ENCODE measurements at places on chromosomes 5 and 9.
A peak's percentile ranks its signal among the peaks of the same experiment; 100 is the strongest.

GRCh38 chr5:1192971-1193590 lies 8.3 kb upstream of the SLC6A19 start:
- DNase-seq = no peak

GRCh38 chr9:106982636-106983035 lies 119.7 kb downstream of the ZNF462 start:
- DNase-seq = no peak

DNA sequence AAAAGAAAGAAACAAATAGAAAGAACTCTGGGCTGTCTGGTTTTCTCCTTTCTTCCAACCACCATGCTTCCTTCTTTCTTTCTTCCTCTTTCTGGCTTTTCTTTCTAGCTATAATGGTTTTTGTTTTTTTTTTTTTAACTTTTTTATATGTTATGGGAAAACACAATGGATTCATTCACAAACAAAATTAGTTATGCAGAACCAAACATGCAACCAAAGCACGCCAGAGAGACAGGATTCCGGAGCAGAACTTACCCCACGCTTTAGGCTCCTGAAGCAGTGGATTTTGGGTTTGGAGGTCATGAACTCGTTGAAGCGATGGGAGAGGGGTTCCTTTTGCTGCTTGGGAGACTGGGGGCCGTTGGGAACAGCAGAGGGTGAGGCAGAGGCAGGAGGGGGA lies 88.3 kb downstream of the USP20 start:
- DNase-seq = no peak

DNA sequence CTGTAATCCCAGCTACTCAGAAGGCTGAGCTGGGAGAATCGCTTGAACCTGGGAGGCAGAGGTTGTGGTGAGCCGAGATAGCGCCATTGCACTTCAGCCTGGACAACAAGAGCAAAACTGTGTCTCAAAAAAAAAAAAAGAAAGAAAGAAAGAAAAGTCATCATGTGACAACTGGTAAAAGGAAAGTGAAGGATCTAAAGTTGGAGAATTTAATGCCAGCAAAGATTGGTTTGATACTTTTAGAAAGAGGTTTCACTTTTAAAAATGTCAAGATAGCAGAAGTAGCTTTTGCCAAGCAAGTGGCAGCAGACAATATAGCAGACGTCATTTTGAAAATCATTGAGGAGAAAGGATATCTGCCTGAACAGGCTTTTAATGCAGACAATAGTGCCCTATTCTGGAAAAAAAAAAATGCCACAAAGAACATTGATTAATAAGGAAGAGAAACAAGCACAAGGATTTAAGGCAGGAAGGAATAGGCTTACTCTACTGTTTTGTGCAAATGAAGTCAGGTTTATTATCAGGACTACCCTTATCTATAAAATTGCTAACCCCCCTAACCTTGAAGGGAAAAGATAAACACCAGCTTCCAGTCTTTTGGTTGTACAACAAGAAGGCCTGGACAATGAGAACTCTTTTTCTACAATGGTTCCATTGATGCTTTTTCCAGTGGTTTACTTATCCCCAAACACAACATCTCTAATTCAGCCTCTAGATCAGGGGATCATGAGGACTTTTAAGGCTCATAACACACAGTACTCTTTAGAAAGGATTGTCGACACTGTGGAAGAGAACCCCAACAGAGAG lies 12.0 kb downstream of the PKD2L2 start:
- no peak for DNase-seq

DNA sequence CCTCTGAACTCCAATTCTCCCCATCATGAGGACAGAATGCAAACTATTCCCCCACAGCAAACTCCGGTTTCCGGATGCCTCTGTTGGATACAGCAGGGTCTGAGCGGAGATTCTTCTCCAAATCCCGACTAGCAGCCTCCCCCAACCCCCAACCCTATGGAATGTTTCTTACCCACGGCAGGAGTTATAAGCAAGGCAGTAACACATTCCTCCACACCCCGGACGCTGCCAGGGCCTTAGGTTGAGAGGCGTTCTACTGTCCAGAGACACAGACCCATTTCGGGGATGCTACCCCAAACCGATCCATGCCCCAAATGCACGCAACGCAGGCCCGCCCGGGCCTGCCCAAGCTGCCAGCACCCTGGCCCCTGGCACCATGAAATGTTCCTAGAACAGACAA lies 85.6 kb upstream of the LMX1B start:
- no peak for DNase-seq

GRCh38 chr5:114434396-114435219 lies 72.7 kb downstream of the KCNN2 start:
- no peak for DNase-seq

GRCh38 chr9:95623640-95624039 lies 106.9 kb upstream of the PTCH1 start:
- no peak for DNase-seq

GRCh38 chr5:52808316-52808901 lies 20.7 kb downstream of the ITGA1 start:
- no peak for DNase-seq

DNA sequence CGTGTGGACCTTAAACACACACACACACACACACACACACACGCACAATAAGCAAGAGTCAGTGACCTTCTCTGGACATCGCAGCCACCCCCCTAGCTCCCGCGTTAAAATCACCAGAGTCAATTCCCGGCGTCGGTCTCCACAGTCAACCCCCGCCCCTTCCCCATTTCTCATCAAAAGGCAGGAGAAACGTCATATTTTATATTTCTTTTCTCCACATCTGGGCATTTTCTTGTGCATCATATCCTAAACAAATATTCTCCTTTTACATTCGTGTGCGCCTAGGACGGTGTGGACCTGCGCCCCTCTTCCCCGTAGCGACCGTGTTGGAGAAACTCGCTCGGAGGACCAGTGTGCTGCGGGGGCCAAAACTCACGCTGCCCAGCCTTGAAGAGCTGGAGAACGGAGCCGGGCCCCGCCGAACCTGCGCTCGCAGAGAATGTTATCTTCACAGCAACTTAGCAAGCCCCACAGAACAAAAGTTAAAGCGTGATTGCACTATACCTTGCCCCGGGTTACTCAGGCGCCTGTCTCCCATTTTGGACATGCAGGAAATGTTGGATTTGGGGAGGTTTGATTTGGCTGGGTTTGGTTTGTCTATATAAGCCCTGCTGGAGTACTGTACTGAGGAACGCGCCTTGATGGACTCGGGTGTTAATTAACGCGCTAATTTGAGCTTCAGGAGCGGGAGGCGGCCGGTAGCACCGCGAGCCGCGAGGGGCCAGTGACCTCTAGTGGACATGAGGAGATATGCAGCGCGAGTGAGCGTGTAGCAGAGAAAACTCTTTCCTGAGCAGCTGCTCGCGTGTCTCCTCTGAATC lies 192.4 kb downstream of the MEF2C start:
- no peak for DNase-seq

GRCh38 chr9:98514841-98515240 lies 193.9 kb downstream of the GABBR2 start:
- DNase-seq = no peak

- DNase-seq = no peak
Measured at GRCh38 chr9:84655447-84655846, 14.1 kb upstream of the NTRK2 start.

DNA sequence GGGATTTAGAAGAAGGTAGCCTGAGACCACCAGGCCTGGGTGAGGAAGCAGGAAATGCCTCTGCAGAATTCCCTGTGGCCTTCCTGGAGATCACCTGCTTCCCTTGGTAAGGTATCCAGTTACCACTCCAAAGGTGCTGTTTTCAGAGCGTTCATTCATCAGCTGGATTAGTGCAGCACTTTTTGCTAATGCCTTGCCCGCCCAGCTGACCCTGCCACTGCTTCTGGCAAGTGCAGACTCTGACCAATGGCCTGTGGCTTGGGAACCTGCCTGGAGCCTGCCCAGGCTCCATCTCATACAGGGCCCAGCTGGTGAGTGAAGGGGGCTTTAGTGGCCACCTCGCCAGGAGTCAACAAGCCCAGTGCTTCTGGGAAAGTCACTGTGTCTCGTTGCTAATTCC lies 48.6 kb downstream of the FOXI1 start:
- no peak for DNase-seq

- peak; percentile 54 for DNase-seq
Measured at GRCh38 chr9:71285191-71285656, 163.8 kb upstream of the TRPM3 start.

DNA sequence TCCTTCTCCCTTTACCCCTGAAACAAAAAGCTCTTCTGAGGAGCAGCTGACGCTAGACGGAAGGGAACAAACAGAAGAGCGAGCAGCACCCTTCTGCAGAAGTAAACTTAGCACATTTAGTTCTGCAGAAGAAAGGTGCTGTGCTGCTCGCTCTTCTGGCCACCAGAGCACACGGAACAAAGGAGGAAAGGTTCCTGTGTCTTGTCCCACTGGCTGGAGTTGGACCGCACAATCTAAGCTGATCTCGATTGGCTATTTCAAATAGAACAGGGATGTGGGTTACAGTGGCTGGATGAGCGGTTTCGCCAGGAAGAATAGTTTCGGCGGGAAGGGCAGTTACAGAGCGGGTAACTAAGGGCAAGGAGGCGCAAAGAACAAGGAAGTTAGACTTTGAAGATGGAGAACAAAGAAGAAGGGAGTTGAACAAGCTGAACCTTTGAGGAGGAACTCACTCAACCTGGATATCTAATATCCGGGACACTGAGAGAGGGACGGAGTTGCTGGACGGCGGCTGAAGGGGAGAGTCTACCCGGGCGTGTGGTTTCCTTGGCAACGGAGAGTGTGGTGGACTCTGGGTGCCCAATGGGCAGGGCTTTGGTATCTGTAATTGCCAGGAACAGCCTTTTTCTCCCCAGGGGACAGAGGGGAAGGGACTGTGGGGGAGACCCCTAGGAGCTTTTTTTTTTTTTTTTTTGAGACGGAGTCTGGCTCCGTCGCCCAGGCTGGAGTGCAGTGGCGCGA lies 7.1 kb downstream of the GTF3C5 start:
- DNase-seq = no peak

- DNase-seq = no peak
Measured at GRCh38 chr5:5298068-5298633, 124.3 kb upstream of the ICE1 start.

DNA sequence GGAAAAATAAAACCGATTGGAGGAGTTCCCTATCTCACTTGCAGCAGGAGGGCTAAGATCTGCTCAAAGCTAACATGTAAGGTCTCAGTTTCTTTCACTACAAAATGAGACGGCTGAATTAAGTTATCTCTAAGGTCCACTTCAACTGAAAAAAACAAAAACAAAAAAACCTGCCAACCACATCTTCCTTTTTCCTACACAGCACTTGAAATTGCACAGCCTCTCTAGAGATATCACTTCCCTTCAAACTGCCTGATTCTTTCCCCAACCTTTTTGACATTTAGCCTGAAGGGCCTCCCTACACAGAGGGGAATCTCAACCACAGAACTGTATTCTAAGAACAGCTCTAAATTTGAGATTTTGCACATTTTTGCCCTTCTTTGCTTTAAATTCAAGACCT lies 227.9 kb upstream of the TARS1 start:
- DNase-seq = no peak

DNA sequence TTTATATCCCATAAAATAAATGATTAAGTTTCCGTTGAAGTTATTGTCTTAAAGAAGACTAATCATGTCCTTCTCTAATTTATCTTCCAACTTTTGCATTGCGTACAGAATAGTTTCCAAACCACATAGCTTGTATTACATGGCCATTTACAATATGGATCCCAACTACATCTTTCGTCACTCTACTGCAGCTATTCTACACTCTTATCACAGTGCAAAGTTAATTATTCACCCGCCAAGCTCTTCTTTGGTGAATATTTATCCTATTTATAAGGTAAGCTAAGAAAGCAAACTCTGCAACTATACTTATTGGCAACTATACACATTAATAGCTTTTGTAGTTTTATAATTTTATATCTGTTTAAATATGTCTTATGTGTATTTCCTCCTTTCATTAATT lies 75.9 kb upstream of the ADAMTS19 start:
- no peak for DNase-seq

GRCh38 chr5:141638771-141639170 lies 2.0 kb downstream of the RELL2 start:
- no peak for DNase-seq
